ENCODE measurements at places on chromosomes 4 and X. TPM values are rescaled to one million over a fixed set of nuclear protein-coding genes. Genes with fewer than 3 reads are reported as not detected.

- H3K27me3 ChIP-seq, result no peaks in the 10 kb centered on the region
- H3K4me3 ChIP-seq, result no peak overlapping the region
- H3K4me1 ChIP-seq, result peaks cover 7% of the 10 kb centered on the region
- no peaks in the 10 kb centered on the region for H3K36me3 ChIP-seq
These were observed 17.0 kb upstream of the UGT2B17 start for GRCh38 chr4:68593112-68593511.

DNA sequence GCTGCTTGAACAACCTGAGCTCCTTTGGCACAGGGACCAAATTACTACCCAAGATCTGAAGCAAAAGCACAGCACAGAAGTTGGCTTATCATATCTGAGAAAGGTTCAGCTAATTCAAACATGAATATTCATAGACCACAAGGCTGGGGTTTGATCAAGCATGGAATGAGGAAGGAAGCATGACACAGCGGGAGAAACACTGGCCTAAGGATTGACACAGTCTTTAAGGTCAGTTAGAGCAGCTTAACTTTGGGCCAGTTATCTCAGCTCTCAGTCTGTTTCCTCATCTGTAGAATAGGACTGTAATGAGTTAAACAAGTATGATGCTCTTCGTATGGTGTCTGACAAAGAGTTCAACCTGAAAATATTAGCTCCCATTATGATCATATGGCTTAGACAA lies 88.5 kb upstream of the CBR4 start:
- no peaks in the 10 kb centered on the region for H3K36me3 ChIP-seq
- no peak for DNase-seq
- no peak overlapping the region for H3K4me3 ChIP-seq

DNA sequence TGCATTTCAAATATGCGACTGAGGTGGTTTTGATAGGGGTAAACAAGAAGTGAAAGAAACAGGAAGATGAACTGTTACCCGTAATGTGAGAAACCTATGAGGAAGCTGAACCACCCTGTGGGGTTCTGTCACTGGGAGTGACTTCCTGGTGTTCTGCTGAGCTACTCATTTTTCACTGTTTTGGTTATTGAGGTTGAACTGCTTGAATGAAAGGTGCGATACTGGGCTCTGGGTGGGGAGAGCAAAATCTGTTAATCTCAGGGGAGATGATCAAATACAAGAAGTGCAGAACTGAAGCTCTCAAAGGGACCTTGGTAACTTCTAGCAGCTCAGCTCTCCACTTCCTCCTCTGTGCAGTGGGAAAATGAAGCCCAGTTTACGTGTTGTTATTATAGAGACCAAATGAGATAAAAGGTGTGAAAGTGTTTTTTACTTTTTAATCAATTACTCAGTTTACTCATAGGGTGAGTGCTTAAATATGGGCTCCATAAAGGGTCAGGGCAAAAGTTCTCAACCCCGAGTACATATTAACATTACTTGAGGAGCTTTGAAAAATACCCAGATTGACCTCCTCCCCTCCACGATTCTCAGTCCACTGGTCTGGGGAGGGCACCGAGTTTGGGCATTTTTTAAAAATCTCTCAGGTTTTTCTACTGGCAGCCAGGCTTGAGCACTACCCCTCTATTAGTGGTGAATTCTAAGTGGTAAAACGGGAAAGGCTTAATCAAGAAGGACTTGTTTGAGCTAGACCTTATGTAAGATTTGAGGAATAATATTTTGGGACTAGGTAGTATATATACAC lies 66.7 kb downstream of the COQ2 start:
- H3K4me1 ChIP-seq, result no peaks in the 10 kb centered on the region
- H3K4me3 ChIP-seq, result no peak overlapping the region
- H3K27me3 ChIP-seq, result no peaks in the 10 kb centered on the region
- H3K27ac ChIP-seq, result no peak overlapping the region
- no peaks in the 10 kb centered on the region for H3K36me3 ChIP-seq
- DNase-seq, result no peak

DNA sequence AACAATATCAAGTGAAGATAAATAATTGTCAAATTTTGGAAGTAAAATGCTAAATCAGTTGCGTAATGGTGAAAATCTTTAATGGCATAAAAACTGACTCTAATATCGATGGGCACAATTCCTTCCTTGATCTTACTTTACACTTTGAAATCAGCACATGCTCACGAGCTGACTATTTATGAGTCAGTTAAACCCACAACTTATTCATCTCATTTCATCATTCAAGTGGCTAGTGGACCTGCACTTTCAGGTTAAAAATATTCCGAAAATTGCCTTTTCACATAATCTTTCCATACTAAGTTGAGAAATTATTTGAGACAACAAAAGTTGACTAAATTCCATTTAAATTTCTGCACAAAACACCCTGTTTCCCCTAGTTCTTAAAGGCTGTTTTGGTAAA lies 582.1 kb upstream of the TENM3 start:
- H3K27ac ChIP-seq, result no peak overlapping the region
- H3K4me1 ChIP-seq, result no peaks in the 10 kb centered on the region

DNA sequence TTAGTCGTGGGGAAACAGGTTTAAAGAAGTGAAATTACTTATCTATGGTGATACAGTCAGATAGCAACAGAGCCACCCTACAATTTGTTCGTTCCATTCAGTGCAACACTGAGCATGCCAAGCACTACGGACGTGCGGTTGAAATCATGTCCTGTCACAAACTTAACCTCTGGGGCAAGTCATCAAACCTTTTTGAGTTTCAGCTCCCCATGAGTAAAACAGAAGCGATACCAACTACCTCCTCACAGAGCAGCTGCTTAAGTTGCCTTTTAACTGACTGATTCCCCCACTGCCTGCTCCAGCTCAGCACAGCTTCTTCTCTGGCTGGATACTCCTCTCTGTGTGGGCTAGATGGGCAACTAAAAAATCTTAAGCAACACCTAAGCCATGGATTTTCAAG lies 36.0 kb downstream of the LHFPL1 start:
- H3K4me3 ChIP-seq, result no peak overlapping the region
- H3K27me3 ChIP-seq, result no peaks in the 10 kb centered on the region
- H3K36me3 ChIP-seq, result no peaks in the 10 kb centered on the region
- no peak overlapping the region for H3K27ac ChIP-seq
- DNase-seq, result no peak
- no peaks in the 10 kb centered on the region for H3K4me1 ChIP-seq

GRCh38 chrX:19514791-19515614 lies at the start of gene MAP3K15:
Gene MAP3K15 (minus strand): TSS chrX:19515508. CDS start chrX:19515261, 247 bp downstream.
- no peak within 1 kb of the TSS for H3K27ac ChIP-seq
- no peaks in the 10 kb centered on the region for H3K4me1 ChIP-seq
- no peaks in the 10 kb centered on the region for H3K36me3 ChIP-seq
- peak; percentile 35 for DNase-seq

DNA sequence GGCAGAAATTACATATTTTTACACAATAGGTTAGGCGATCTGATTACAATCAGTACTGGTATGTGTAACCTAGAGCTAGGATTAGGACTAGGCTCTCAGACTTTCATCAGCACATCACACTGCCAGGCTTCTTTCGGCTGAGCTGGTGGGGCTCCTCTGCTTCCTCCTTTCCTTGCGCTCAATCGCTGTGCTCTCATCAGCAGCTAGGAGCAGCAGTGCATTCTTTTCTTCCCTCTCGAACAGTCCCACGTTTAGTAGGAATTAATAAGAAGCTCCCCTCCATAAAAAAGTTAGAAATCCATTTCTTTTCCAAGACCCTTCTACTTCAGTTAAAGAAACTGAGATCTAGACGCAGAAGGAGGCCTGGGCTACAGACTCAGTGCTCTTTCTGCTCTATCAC lies 350.4 kb downstream of the SPRY1 start:
- no peaks in the 10 kb centered on the region for H3K4me1 ChIP-seq
- H3K4me3 ChIP-seq, result no peak overlapping the region
- no peaks in the 10 kb centered on the region for H3K27me3 ChIP-seq
- H3K36me3 ChIP-seq, result no peaks in the 10 kb centered on the region

GPC4 gene
- 4.8 TPM for polyA plus RNA-seq

DCTD gene
- 41.6 TPM for polyA plus RNA-seq

DNA sequence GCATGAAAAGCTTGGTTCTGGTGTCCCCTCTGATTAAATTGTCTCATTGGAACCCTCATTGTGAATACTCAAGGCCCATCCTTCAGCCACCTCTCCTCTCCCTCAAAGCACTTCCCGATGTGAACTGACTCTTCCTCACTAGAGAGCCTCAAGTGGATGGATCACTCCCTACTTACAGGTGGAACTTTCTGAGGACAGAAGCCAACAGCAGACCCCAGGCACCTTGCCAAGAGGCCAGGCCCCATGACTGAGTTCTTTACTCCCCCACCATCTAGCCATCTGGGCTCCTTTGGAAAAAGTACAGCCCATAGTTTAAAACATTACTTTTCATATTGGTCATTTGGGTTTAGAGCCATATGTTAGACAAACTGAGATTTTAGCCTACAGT lies 224.1 kb downstream of the SHROOM3 start:
- H3K4me3 ChIP-seq, result no peak overlapping the region
- peaks cover 4% of the 10 kb centered on the region for H3K4me1 ChIP-seq
- H3K36me3 ChIP-seq, result no peaks in the 10 kb centered on the region
- H3K27ac ChIP-seq, result no peak overlapping the region

NAT8L gene
- polyA plus RNA-seq, result 7.2 TPM

DNA sequence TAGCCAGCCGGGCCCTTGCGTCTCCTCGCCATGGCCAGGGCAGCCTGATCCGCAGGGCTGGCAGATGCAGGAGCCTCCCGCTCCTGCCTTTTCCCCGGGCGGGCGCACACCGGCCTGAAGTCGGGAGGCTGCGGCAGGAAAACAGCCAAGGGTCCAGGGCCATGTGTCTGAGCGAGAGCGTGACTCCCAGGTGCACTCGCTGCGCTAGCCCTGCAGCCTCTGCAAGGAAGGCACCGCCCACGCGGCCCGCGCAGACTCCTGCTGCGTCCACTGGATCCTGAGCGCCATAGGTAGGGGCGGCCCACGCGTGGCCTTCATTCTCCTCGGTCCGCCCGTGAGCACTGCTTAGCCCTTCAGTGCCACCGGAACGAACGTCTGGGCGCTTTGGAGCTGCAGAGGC lies 379.9 kb downstream of the TRAM1L1 start:
- H3K4me1 ChIP-seq, result no peaks in the 10 kb centered on the region
- peak; percentile 19 for DNase-seq
- no peak overlapping the region for H3K27ac ChIP-seq

- H3K27me3 ChIP-seq, result no peaks in the 10 kb centered on the region
- H3K36me3 ChIP-seq, result no peaks in the 10 kb centered on the region
- H3K4me1 ChIP-seq, result no peaks in the 10 kb centered on the region
- H3K4me3 ChIP-seq, result no peak overlapping the region
- no peak for DNase-seq
- H3K27ac ChIP-seq, result no peak overlapping the region
These were observed 73.6 kb downstream of the ZNF330 start for GRCh38 chr4:141294306-141294705.

SPANXD gene
- polyA plus RNA-seq, result not detected

AR gene
- 1.0 TPM for polyA plus RNA-seq

DNA sequence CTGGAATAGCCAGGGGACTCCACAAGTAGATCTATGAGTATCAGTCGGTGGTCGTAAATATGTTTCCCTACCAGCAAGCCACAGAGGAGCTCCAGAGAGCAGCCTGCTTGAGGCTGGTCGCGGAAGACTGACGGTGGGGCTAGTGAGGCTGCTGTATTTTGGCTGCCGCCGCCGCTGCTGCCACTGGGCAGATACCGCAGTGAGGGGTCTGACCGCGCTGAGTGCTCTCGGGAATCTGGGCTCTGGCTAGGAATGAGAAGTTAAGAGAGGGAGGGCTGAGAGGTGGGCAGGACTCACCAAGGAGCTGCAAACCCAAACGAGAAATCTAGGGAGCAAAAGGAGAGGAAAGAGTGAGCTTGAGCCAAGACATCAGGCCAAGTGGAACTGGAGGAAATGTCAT lies at the start of gene EXOC1L:
TSS of gene EXOC1L (plus strand) at position 157 of the 400 bp plus-strand sequence. CDS start at position 394, 237 bp downstream.
- no peaks in the 10 kb centered on the region for H3K4me1 ChIP-seq
- no peak within 1 kb of the TSS for H3K4me3 ChIP-seq
- no peak within 1 kb of the TSS for H3K27ac ChIP-seq
- no peak for DNase-seq
- H3K27me3 ChIP-seq, result peaks cover 4% of the 10 kb centered on the region

KLB gene
- 1.1 TPM for polyA plus RNA-seq

UGT2B11 gene
- not detected for polyA plus RNA-seq

DNA sequence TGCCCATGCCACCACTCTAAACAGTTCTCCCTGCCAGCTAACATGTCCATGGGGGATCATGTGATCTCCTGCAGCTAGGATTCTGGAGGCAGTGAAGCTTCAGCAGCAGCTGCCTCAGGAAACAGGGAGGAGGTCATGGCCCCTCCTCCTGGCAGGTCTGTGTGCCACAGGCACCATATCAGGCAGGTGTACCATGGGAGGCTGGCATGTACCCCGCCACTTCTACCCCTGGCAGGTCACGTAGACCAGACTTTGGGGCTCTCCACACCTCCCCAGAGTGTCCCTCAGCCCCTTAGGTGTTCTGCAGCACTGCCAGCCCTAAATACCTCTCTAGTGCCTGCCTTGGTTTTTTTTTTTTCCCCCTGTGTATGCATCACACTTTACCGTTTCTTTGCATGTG lies 110.5 kb upstream of the FAM47C start:
- H3K4me3 ChIP-seq, result no peak overlapping the region
- no peaks in the 10 kb centered on the region for H3K36me3 ChIP-seq
- no peaks in the 10 kb centered on the region for H3K4me1 ChIP-seq
- no peak for DNase-seq
- H3K27ac ChIP-seq, result no peak overlapping the region
- no peaks in the 10 kb centered on the region for H3K27me3 ChIP-seq

Measured in pancreas (tissue), 10 donors.